ENCODE measurements at places on chromosomes 5 and 9.
A peak's percentile ranks its signal among the peaks of the same experiment; 100 is the strongest.

GRCh38 chr5:122668552-122668951, 106.3 kb upstream of the SNX2 start:
- DNase-seq: no peak

DNA sequence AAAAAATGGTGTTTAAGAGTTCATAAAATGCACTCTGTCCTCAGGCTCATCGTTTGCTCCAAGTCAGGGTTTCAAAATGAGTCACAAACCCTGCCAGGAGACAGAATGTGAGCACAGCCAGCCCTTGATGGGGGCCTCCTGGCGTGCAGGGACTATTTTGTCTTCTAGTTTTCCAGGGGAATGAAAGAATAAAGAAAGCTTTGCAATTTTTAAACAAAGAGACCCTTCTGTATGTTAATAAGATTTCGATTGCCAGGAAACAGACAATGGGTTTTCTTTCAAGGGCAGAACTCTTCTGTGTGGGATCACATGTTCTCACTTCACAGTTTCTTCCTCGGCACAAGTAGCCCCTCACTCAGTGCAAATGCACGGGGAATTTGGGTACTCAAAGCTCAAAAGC, 121.4 kb upstream of the C6 start:
- DNase-seq: no peak

- no peak for DNase-seq
Measured at GRCh38 chr9:81627481-81627880, 61.9 kb downstream of the TLE1 start.

DNA sequence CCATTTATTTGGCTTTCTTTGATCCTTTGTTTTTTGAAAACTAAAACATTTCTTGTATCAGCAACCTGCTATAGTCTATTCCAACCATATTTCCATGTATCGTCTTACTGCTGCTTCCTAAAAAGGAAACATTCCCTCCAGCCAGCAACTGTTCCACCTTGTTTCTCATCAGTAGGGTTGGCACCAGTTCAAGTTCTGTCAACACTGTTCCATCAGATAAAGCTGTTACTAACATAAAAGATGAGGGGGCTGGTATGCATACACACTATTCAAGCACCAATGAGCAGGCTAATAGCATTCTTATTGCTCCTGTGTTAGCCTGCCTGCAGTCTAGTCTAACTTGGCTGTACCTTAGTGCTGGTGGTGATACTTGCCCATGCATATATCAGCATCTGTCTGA, 178.3 kb downstream of the CWC27 start:
- DNase-seq: no peak

GRCh38 chr9:124598048-124598447, 90.8 kb upstream of the NR5A1 start:
- DNase-seq: no peak

- DNase-seq: no peak
Measured at GRCh38 chr9:20753761-20754160, 69.7 kb downstream of the FOCAD start.

DNA sequence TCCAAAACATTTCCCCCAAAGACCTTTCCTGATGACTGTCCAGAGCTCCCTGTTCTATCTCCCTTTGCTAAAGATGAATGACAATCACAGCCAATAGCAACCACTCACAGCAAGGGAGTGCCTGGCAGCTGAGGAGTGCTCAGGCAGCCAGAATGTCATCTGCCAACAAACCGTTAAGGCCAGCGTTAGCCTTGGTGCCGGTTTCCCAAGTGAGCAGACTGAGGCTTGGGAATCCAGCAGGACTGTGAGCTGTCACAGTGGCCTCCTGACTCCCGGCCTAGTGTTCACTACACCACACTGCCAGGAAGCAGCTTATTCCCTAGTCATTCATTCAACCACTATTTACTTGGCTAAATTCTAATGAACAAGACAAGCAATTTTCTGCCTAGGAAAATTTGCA, 24.7 kb downstream of the STK10 start:
- no peak for DNase-seq

GRCh38 chr5:33309536-33310345, 131.0 kb upstream of the TARS1 start:
- DNase-seq: no peak

GRCh38 chr9:7509576-7510145, 289.9 kb downstream of the DMAC1 start:
- DNase-seq: no peak

- DNase-seq: no peak
Measured at GRCh38 chr9:93684161-93684765, 107.9 kb downstream of the PHF2 start.

- DNase-seq: no peak
Measured at GRCh38 chr5:80668016-80668969, 13.5 kb upstream of the DHFR start.

DNA sequence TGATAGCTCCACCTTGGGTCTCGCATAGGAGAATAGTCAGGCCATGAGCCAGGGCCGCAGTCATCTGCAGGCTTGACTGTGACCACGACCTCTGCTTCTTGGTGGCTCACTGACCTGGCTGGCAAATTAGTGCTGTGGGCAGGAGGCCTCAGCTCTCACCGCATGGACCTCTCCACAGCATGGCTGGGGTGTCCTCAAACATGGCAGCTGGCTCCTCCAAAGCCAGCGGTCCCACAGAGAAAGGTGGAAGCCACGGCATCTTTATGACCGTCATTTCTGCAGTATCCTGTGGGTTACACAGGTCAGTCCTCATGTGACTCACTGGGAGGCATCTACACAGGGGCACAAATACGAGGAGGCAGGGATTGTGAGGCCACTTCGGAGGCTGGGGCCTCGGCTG, 43.2 kb upstream of the SAP30L start:
- no peak for DNase-seq

- no peak for DNase-seq
Measured at GRCh38 chr9:81599837-81600236, 89.5 kb downstream of the TLE1 start.

- DNase-seq: no peak
Measured at GRCh38 chr5:171776213-171776612, 9.4 kb upstream of the SMIM23 start.

GRCh38 chr5:146588331-146589027, 72.5 kb upstream of the GPR151 start:
- DNase-seq: no peak

GRCh38 chr5:73591102-73591695, 25.7 kb downstream of the UTP15 start:
- peak; percentile 53 for DNase-seq

DNA sequence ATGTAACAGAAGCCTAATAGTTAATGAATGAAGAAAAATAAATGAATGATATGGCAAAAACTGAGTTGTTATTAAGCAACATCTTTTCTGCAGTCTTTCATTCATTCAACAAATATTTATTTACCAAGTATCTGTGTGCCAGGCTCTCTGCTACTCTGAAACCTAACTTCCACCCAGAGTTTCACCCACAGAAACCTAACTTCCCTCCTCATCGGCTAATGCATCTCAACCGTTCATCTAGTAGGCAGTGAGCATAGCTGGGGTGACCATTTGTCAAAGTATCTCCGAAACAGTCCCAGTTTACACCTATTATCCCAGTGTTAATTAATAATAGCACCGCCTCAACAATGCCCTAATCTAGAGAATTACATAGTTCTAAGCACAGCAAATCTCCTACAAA, 1.5 kb downstream of the TTC39B start:
- DNase-seq: no peak

GRCh38 chr9:113504725-113505590, 41.4 kb downstream of the RGS3 start:
- DNase-seq: no peak

- DNase-seq: no peak
Measured at GRCh38 chr9:89969156-89969675, 364.4 kb downstream of the GADD45G start.

DNA sequence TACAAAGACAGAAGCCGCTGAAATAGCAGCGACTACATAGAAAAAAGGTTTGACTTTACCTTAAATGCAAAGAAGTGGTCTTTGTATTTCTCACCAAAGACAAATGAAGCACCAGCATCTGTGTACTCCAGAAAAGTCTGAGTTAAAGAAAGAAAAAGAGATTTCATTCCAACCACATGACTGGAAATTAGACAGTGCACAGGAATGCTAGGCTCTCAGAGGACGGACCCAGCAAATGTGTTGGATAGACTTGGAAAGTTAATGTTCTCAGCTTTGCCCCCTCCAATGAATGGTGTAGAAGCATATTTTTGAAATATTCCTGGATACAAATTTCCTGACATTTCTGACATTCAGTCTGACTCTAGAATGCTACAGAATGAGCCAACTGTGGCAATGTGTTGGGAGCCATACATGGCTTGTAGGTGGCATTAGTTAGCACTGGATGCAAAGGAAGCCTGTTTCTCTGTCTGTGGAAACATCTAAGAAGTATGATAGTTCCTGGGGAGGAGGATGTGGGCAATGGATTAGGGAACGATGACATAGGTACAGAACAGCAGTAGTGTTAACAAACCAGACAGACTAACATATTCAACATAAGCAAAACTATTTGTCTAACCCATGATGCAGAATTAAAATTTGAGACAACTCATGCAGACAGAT, 43.3 kb downstream of the SLC28A3 start:
- DNase-seq: no peak

GRCh38 chr5:152819891-152820290, 414.8 kb upstream of the NMUR2 start:
- no peak for DNase-seq

DNA sequence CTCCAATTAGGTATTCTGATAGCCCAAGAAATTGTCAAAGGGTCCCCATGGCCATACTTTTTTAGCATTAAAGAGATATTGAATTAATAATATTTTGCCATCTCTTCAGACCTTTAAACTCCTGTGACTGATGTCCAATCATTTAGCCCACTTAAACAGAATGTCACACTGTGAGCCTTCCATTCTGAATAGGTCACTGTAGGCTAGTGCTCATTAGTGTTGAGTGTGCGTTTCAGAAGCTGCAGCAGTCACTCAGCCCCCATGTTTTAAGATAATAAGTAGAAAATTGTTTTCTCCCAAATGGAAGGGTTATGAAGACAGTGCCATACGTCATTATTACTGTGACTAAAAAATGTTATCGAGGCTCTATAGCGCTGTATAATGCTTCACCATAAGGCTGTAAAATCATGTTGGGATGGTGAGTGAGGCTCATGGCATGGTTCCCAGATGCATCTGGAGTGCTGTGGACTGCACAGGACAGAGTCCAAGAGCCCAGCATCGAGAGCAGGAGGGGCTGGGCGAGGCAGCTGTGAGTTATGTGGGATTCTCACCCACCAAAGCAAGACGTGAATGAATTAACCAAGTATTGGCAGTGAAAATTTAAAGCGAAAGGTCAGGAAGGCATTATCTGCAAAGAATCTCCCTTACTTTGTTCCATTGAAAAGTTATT, 2112.9 kb upstream of the WWC1 start:
- DNase-seq: no peak

DNA sequence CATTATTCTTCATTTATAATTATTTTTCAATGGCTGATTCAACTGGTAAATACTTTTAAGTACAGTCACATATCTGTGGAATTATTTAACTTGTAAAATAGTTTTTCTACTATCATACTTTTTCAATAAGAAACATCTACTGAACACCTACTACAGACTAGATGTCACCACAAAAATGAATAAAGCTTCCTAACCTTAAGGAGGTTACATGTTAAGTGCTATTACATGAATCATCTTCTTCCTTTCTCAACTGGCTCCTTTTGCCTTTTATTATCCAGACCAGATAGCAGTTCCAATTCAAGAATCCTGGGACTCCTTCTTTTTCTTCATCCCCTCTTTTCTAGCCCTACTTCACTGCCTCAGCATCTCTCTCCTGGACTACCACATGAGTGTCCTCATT, 4.7 kb downstream of the PGGT1B start:
- no peak for DNase-seq

DNA sequence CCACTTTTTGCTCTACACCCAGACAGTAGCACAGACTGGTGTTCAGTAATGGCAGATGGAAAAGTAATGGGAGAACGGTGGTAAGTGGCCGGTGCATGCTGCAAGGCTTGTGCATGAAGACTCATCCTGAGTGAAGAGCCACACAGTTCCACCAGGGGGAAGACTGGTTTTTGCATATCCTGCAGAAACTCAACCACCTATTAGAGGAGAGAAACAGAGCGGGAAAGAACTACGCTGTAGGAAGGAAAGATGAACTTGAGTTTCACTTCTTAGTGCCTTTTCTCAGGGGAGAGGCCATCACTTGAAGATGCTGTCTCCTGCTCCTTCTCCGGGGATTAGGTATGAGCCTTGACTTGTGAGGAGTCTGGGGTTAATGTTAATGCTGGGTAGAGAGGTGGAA, 9.4 kb upstream of the PRSS3 start:
- DNase-seq: peak; percentile 15

GRCh38 chr9:32928912-32929311, 72.5 kb downstream of the APTX start:
- DNase-seq: no peak

DNA sequence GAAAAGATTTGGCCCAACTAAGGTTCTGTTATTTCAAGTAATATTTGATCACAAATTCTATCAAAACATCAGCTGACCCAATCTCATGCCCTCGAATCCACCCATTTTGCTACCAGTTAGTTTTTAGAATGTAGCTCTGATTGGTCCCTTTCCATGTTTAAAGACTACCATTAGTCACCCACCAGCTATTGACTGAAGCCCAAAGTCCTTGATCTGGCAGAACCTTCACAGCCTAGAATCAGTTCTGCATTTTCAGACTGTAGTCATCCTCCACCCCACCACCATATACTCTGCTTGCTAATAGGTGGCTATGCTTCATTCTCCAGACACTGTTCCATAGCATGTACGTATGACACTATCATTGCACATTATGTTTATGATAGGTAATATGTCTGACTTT, 182.2 kb upstream of the TARS1 start:
- no peak for DNase-seq

- no peak for DNase-seq
Measured at GRCh38 chr5:136560126-136560525, 194.8 kb upstream of the TRPC7 start.

GRCh38 chr5:176724472-176724871, 77.2 kb downstream of the TSPAN17 start:
- DNase-seq: no peak

- no peak for DNase-seq
Measured at GRCh38 chr5:136087961-136088871, 44.4 kb upstream of the SMAD5 start.

DNA sequence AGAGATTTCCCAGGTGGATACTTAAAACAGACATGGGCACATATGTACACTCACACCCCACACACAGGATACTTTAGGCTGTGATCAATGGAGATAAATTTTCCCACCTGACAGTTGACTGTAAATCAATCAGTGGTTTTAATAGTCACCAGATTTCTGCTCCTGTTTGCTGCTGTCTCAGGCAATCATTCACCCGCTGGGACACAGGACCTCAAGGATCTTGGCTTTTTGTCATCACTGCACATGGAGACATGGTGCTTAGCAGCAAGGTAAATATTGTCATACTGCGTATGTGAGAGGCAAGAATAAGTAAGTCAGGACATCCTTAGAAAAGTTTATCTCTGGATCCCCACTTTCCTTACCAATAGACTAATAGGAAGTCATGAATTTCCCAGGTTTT, 60.8 kb upstream of the KLF9 start:
- DNase-seq: no peak

DNA sequence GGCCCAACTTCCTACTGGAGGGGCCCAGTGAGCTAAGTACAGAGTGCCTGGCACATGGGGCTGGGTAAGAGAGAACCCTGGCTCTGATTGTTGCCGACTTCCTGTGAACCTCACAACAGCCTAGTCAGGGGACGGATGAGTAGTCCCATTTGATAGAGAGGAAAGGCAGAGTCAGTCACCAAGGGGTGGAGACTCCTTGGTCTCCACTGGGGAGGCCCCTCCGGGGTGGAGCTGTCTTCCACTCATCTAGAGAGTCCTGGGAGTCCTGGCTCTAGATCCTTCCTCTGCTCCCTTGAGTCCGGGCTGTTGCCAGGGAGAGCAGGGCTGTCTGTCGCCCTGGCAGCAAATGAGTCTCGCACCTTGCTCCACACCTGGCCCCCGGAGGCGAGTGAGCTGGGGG, 8.0 kb downstream of the GRK6 start:
- no peak for DNase-seq

Measured in NCI-H1930 (cell line).